ENCODE measurements at places on chromosomes 6 and 20. TPM values are rescaled to one million over a fixed set of nuclear protein-coding genes. Genes with fewer than 3 reads are reported as not detected.

DNA sequence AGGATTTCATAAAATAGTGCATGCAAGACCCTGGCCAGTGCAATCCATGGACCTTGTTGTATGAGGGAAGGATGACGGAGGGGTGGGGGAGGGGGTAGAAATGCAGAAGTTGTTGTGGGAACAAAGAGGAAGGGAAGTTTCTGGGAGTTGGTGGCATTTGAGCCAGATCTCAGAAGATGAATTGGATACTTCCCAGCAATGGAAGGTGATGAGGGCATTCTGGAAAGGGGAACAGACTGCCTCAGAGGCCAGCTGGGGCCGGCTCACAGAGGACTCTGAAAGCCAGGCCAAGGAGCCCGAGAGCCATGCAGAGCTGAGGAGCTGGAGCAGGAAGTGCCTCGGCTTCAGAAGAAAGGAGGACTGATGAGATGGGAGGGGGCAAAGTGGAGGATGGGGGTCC is 2.7 kb downstream of the TMEM74B start:
- H3K27ac ChIP-seq = no peak overlapping the region
- H3K36me3 ChIP-seq = no peaks in the 10 kb centered on the region
- DNase-seq = no peak
- no peak overlapping the region for H3K4me3 ChIP-seq

Gene KCNQ5
- 9.4 TPM for total RNA-seq

- no peak for DNase-seq
- no peaks in the 10 kb centered on the region for H3K27me3 ChIP-seq
- no peak overlapping the region for H3K27ac ChIP-seq
- H3K36me3 ChIP-seq = no peaks in the 10 kb centered on the region
These were observed 25.1 kb upstream of the FBXO30 start for GRCh38 chr6:145839653-145840052.

- H3K4me3 ChIP-seq = no peak overlapping the region
- no peak for DNase-seq
- H3K4me1 ChIP-seq = no peaks in the 10 kb centered on the region
- H3K27ac ChIP-seq = no peak overlapping the region
These were observed 186.0 kb upstream of the KCNK16 start for GRCh38 chr6:39508515-39508914.

DNA sequence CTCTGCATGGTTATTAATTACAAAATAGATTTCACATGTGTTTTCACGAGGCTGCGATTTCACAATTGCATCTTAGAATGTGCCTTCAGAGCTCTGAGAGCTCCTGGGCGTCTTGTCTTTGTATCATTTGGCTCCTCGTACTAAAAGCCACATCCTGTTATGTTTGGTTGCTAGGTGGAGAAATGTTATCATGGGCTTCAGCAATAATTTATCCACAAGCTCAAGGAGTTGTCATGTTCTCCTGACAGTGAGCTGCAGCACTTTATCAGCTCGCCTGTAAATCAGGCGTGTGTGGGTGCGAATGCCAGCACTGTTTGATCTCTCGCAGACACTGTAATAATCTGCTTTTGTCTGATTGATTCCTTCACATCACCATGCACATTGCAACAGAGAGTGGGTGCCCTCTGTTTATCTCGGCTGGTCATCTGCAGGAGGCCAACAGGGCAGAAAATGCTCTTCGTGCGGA is 218.6 kb upstream of the ZFP64 start:
- DNase-seq = no peak
- H3K4me1 ChIP-seq = no peaks in the 10 kb centered on the region
- H3K36me3 ChIP-seq = no peaks in the 10 kb centered on the region
- no peak overlapping the region for H3K27ac ChIP-seq
- no peak overlapping the region for H3K4me3 ChIP-seq

GRCh38 chr6:35191889-35192288 is 21.9 kb upstream of the SCUBE3 start:
- no peaks in the 10 kb centered on the region for H3K36me3 ChIP-seq
- H3K4me3 ChIP-seq = no peak overlapping the region

Gene IP6K3
- not detected for total RNA-seq

Gene FAM83D
- 30.9 TPM for total RNA-seq

- H3K27me3 ChIP-seq = no peaks in the 10 kb centered on the region
- H3K4me1 ChIP-seq = no peaks in the 10 kb centered on the region
- H3K36me3 ChIP-seq = no peaks in the 10 kb centered on the region
- no peak for DNase-seq
- no peak overlapping the region for H3K27ac ChIP-seq
- H3K4me3 ChIP-seq = no peak overlapping the region
These were observed 306.2 kb downstream of the SYNE1 start for GRCh38 chr6:152330961-152331360.

Gene PPP1R11
- 59.2 TPM for total RNA-seq

- peaks cover 22% of the 10 kb centered on the region for H3K4me1 ChIP-seq
- H3K4me3 ChIP-seq = peak overlapping the region; percentile 88
- no peaks in the 10 kb centered on the region for H3K36me3 ChIP-seq
- DNase-seq = no peak
These were observed 572 bp upstream of the ZDHHC14 start for GRCh38 chr6:157380458-157380778.

GRCh38 chr20:63096681-63097335 is 90.0 kb upstream of the BHLHE23 start:
- no peak for DNase-seq
- H3K27me3 ChIP-seq = no peaks in the 10 kb centered on the region
- no peak overlapping the region for H3K4me3 ChIP-seq

- no peaks in the 10 kb centered on the region for H3K27me3 ChIP-seq
- DNase-seq = no peak
- H3K36me3 ChIP-seq = no peaks in the 10 kb centered on the region
- no peak overlapping the region for H3K4me3 ChIP-seq
- peaks cover 57% of the 10 kb centered on the region for H3K4me1 ChIP-seq
These were observed 35.7 kb upstream of the MLN start for GRCh38 chr6:33839399-33840047.

GRCh38 chr6:85261271-85261670 is 188.6 kb upstream of the NT5E start:
- H3K4me3 ChIP-seq = no peak overlapping the region
- H3K27me3 ChIP-seq = no peaks in the 10 kb centered on the region
- no peaks in the 10 kb centered on the region for H3K4me1 ChIP-seq
- no peaks in the 10 kb centered on the region for H3K36me3 ChIP-seq
- DNase-seq = no peak

Gene TGM6
- not detected for total RNA-seq

DNA sequence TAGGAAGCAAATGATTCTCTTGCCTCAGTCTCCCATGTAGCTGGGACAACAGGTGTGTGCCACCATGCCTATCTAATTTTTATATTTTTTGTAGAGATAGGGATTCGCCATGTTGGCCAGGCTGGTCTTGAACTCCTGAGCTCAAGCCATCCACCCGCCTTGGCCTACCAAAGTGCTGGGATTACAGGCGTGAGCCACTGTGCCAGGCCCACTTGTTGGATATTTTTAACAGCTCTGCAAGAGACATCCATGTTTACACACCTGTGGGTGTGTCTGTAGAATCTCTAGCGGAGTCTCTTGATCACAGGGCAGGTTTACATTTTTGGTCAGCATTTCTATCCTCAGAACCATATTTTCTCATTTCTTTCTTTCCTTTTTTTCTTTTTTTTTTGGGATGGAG is 53.1 kb upstream of the ZFP64 start:
- H3K27me3 ChIP-seq = no peaks in the 10 kb centered on the region
- no peak overlapping the region for H3K27ac ChIP-seq
- H3K36me3 ChIP-seq = no peaks in the 10 kb centered on the region
- H3K4me1 ChIP-seq = no peaks in the 10 kb centered on the region

DNA sequence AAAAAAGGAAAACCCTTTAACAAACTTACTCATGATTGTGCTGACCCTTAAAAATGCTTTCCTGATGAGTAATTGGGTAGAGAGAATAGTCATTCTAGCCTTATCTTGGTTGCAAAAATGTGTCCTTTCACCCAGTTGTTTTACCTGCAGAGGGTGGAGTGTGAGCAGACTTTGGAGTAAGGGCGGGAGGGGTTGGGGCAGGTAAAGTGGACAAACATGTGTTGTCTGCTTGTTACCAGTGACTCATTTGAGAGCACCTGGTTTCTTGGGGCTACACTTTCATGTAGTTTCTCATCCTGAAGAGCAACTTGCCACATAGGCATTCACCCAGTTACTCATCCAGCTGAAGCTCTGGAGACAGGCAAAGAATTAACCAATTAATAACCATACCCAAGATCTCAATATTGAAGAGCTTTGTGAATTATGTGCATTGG is 121.1 kb downstream of the TNFRSF21 start:
- DNase-seq = no peak
- H3K27ac ChIP-seq = no peak overlapping the region

Gene CYP21A2
- total RNA-seq = 1.1 TPM

Gene FAXC
- total RNA-seq = 9.0 TPM
